ENCODE measurements at places on chromosomes 12 and 14. TPM values are rescaled to one million over a fixed set of nuclear protein-coding genes. Genes with fewer than 3 reads are reported as not detected.

DNA sequence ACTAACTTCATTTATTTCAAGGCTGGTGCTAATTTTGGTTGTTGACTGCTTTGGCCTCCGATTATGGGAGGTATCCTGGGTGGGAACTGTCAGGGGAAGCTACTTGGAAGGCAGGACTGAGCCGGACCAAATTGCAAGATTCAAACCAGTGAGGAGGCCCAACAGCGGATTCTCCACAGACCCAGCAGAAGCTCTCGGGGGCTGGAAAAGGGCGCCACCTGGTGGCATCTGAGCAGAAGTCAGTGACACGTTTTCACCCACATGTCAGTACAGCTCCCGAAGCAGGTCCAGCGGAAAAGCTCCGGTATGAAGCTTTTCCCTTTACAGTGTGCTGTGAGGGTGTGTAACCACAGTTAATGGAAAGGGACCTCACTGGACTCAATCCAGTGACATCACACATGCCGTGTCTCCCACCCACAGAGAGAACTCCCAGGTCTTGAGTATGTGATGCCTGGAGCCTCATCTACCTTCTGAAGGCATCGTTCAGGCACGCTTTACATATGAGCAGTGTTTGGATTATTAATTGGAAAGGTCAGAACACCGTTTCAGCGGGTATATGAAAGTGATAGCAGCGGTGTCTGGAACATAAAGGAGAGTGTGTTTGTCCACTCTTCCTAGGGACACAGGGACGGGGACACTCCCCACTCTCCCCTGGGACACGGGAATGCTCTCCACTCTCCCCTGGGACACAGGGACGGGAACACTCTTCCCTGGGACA is 3.6 kb upstream of the P2RX2 start:
- DNase-seq: peak; percentile 79

DNA sequence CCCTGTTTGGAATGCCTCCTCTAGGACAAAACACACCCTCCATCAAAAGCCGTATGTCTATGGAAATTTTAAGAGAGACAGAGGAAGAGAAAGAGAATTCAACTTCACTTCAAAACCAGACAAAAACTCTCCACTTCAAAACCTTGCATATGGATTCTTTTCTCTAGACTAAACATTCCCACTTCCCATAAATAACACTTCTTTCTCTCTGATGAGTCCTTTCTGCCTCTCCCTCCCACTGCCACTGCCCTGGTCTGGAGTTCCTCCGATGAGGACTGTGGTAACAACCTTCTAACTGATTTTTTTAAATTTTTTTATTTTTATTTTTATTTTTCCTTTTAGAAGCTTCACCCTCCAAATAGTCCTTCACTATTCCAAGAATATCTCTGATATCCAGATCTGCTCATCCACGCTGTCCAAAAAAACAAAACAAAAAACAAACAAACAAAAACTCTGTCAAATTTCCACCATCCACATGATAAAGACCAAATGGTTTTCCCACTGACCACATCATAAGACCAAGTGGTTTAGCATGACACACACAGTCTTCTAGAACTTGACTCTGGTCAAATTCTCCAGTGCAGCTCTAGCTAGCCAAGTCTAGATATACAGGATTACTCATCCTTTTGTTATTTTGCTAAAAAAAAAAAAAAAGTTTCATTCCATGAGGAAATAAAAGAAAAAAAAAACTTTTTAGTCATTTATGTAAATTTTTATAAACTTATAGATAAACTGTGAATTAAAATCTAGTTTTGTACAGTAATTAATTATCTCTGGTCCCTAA is 256.0 kb downstream of the PPFIA2 start:
- peak; percentile 77 for DNase-seq

DNA sequence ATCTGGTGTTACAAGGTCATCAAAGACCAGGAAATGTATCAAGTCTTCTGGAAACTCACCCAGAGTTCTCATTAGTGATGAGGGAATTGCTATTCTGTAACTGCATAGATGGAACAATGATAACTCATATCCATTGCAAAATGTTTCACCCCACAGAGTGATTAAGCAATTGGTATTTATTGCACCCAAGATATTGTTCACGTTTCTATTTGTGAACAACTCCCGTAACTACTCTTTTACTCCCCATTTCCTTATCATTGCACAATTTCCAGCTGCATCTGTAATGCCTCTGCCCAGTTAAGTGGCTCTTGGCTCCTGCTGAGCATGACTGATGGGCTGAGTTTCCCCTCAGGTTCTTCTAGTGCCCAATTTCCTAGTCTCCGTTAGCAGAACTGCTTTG is 108.7 kb upstream of the PRICKLE1 start:
- no peak for DNase-seq

DNA sequence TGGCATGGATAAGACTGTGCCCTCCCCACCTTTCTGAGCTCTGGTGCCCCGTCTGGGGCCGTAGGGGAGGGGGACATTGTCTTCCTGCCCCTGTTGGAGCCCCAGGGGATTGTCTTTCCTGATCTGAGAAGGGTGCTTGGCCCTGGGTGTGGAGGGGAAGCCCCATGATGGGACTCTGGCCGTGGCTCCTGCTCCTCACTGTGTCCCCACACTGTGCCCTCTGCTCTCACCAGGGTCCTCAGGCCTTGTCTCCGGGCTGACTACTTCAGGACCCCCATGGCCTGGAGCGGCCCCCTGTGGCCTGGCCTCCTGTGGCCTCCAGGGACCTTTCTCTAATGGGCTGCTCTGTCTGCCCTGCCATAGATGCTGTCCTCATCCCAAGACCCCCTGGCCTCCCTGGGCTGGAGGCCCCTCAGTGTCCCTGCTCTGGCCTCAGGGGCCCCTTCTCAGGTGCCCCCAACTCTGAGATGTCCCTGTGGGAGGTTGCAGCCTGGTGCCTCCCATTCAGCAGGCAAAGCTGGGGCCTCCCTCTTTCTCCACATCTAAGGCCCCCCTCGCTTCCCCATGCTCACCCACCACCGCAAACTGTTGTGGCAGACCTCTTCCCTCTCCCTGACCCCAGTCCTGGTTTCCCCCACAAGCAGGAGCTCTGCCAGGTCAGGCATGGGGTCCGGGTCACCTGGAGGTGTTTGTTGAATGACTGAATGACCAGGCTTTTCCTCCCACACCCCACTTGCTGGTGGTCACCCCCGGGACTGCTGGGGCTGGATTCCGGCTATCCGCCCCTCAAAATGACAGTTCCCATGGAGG is 4.0 kb downstream of the KIF26A start:
- DNase-seq: no peak

DNA sequence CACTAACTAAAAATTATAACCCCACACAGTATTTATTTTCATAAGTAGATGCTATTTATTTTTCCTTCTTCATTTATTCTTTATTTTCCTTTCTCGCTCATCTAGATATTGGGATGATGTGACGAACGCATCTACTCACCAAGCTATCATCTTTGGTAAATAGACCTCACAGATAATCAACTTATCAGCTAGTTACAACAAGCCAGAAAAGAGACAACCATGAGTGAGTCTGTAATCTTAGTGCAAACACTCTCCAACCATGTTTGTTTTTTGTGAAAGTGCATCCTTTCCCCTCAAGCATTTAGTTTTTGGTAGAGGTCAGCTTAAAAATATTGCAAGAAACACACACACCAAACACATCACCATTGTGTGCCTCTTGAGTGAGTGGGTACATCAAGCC is 84.9 kb downstream of the SLC25A21 start:
- no peak for DNase-seq

DNA sequence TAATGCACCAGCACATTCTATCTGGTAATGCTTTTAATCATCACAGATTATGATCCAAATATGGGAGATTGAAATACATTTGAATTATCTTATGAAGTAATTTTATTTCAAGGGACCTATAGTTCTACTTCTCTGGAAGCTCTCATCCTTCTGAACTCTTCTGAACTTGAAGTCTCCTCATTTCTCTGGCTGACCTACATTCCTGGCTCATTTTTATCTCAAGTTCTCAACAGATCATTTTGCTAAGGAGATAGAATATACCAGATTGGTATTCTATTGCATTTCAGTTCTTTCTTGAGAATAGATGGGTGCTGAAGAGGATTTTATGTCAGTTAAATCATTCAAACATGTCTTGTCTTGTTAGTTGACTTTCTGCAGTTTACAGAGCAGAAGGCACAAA is 7.9 kb downstream of the HMGA2 start:
- DNase-seq: no peak

GRCh38 chr12:6426882-6427671 is 17.7 kb upstream of the CD27 start:
- no peak for DNase-seq

DNA sequence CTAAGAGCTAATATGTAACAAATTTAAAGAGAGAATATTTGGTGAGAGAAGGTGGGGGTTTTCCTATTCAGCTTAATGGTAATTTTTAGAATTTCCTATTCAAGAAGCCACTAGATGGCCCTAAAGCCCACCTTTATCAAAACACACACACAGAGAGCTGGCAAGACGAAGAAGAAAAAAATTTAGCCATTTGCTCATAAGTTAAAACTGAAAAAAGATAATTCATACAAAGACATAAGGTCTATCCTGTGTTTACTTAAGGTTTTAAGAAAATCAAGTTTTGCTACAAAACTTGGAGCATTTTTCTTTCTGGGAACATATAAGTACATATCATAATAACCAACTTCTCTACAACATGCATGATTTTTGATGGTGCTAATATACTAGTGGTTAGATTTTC is 46.8 kb upstream of the PCED1B start:
- peak; percentile 63 for DNase-seq

- DNase-seq: peak; percentile 53
Measured at GRCh38 chr12:7555752-7556151, 52.2 kb upstream of the CD163 start.

DNA sequence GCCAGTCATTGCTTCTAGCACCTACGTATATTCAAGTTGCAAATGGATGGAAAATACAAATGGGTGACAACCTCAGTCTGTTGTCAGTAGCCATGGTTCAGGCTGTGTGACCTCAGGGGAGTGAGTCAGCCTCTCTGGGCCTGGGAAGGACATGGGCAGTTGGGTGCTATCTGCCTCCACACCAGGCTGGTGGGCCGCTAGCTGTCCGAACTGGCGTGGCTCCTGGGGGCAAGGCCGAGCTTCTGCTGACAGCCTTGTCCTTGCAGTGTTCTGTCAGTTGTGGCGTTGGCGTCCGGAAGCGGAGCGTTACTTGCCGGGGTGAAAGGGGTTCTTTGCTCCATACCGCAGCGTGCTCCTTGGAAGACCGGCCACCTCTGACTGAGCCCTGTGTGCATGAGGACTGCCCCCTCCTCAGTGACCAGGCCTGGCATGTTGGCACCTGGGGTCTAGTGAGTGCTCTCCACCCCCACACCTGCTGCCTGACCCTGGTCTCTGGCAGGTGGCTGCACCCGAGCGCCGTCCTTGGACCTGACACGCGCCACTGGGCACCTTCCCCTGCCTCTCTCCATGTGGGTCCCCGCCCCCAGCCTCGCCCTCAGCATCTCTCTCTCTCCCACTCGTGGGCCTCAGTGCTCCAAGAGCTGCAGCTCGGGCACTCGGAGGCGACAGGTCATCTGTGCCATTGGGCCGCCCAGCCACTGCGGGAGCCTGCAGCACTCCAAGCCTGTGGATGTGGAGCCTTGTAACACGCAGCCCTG is 17.1 kb downstream of the PAPLN start:
- no peak for DNase-seq

DNA sequence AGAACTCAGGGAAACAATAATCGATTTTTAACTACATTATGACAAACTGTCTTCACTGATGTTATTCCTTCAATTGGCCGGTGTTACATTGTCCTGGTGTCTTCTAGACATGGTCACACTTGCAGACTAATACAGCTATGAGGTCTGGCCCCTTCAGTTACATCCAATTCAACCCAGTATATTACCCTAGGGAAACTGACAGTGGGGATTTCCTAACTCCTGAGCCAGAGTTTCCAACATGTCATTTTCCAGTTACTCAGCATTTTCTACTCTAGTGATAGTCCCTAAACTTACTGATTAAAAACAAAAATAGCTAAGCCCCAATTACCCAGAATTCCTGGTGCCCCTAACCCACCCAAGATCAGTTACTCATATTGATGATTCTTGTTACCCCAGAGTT is 21.1 kb downstream of the IFNG start:
- no peak for DNase-seq

DNA sequence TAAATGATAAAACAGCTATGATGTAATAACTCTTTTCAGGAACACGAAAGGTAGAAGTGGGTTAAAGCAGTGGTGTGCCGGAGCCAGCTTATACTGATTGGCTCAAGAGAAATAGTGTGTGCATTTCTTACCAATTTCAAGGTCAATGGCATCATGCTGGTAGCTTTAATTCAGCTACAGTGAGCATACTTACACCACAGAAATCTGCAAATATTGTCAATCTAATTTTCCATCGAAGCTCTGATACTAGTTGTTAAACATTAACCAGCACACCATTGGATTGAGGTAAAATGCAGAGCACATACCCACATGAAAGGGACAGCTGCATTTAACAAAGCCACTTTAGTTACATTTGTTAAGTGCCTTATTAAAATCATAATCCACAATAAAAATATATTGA is 225.7 kb downstream of the KCNC2 start:
- no peak for DNase-seq

DNA sequence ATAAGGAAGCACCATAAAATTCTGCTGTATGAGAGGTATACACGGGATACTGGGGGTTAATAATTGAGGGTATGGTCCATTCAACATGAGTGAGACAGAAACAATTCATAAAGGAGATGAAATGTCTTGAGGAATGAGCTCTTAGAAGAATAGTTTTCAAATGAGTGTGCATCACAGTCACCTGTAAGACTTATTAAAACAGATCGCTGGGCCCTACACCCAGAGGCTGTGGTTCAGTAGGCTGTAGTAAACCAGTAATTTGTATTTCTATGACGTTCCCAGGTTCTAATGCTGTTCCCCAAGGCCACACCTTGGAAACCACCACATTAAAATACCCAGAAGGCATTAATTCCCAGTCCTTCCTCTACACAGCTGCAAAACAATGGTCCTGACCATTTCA is 49.6 kb downstream of the CAND1 start:
- no peak for DNase-seq

DNA sequence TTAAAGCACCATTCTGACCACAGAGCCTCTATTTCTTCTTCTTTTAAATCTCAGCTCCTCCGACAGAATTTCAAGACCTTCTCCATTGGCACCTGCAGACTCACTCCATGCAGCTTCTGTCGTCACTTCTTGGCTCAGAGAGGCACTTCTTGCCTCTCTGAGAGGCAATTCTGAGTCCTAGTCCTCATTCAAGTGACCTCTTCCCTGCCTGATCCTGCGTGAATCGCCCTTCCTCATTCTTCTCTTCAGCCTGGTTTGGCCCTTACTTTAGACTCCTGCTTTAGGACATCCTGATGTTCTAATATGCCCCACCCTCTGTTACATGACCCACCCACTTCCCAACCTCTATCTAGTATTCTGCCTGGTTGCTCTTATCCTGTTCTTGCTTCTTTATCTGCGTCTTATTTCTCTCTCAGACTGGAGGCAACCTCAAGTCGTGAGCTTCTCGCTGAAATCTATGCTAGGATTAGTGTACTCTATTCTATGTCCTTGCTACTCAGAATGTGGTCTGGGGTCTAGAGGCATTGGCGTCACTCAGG is 55.6 kb upstream of the CISTR start:
- DNase-seq: no peak

The PRR4 gene
- 0.74 TPM for total RNA-seq

The CGRRF1 gene
- 15.2 TPM for total RNA-seq

The SLC8A3 gene
- 0.40 TPM for total RNA-seq

The CCDC197 gene
- total RNA-seq: not detected

The INHBC gene
- total RNA-seq: not detected

The TIMM9 gene
- 37.1 TPM for total RNA-seq

The RNF212B gene
- total RNA-seq: not detected

The CPM gene
- 27.0 TPM for total RNA-seq

The IL22 gene
- not detected for total RNA-seq

The AQP2 gene
- total RNA-seq: not detected

The HHIPL1 gene
- total RNA-seq: 2.5 TPM

The LHX5 gene
- 0.09 TPM for total RNA-seq

The SLC16A7 gene
- 0.18 TPM for total RNA-seq

The SIX1 gene
- 14.9 TPM for total RNA-seq

The TAS2R14 gene
- total RNA-seq: 0.15 TPM

Data from Daoy (cell line).